EL (cell line): ENCODE measurements at places on chromosomes 5 and 9.
A peak's percentile ranks its signal among the peaks of the same experiment; 100 is the strongest.

GRCh38 chr5:156913355-156913718 is 49.7 kb downstream of the TIMD4 start:
- no peak for DNase-seq

DNA sequence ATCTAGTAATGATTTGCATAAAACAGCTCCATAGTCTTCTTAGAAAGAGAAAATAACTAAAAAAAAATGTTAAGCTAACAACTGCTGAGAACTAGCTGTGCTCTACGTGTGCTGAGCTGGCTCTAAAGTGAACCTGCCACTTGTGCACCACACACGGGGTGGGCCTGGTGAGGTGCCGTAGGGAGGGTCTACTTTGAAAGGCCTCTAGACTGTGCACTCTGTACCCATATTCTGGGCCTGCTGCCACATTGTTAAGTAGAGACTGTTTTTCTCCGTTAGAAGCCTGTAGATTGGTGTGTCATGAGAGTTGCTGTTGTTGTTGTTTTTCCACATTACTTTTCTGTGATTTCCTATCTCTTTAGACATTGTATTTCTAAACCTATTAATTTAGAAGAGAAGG is 93.9 kb downstream of the CD180 start:
- DNase-seq, result no peak

DNA sequence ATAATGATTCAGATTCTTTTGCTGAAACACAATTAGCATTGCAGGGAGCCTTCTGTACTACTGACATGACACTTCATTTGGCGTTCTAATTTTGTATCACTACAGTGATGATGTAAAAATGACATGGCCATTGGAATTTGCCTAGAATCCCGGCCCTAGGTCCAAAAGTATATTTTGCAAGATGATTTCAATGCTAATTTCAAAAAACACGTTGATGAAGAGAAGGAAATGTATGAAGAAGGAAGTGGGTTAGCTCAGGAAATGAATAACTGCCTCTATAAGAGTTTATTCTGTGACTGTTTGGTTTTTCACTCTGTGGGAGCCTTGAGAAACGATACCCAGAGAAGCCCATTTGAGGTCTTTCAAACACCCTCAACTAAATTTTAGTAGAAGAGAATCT is 59.3 kb downstream of the OSTF1 start:
- DNase-seq, result peak; percentile 43

- DNase-seq, result no peak
Measured at GRCh38 chr5:139817362-139817761, 21.8 kb downstream of the PSD2 start.

- DNase-seq, result peak; percentile 32
Measured at GRCh38 chr9:99103901-99104458, 933 bp upstream of the TGFBR1 start.
